ENCODE measurements at places on chromosomes 2 and 18.

- DNase-seq: no peak
These were observed 41.8 kb upstream of the PDK1 start for GRCh38 chr2:172513935-172514586.

DNA sequence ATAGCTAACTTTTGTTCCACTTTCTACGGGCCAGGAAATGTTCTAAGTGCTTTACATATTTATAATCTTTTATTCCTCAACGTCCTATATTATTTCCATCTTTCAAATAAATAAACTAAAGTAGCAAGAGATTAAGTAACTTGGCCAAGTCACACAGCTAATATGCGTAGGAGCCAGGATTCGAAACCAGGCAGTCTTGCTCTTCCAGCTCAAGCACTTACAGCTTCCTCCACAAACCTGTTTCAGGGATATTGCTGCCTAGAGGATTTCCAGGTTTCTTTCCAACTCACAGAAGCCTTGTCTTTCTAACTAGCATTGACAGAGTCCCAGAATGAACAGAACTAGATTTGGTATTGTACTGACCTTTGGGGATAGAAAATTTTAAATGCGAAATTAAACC lies 102.5 kb downstream of the FIGN start:
- DNase-seq: no peak

- no peak for DNase-seq
These were observed 603.6 kb downstream of the FBXO15 start for GRCh38 chr18:73544032-73544431.

DNA sequence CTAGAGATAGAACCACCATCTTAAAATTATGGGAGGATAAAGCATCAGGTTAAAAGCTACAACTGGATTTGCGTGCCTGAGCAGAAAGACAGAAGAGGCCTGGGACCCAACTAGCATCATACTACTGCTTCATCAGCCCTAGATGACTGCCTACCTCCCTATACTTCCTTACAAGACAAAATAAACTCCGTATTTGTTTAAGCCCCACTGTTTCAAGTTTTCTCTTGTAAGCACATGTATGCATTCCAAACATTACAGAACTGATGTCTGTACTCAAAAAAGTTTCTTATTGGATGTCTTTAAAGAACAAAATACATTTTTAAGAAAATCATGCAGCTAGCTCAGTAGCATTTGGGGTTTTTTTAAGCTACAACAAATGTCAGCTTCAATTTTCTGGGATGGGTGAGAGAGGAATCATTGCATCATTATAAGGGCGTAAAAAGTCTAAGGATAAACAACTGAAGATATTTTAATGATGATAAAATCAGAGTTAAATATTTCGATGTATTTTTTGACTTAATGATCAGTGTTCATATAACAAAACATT lies 213.1 kb downstream of the EXOC6B start:
- no peak for DNase-seq

DNA sequence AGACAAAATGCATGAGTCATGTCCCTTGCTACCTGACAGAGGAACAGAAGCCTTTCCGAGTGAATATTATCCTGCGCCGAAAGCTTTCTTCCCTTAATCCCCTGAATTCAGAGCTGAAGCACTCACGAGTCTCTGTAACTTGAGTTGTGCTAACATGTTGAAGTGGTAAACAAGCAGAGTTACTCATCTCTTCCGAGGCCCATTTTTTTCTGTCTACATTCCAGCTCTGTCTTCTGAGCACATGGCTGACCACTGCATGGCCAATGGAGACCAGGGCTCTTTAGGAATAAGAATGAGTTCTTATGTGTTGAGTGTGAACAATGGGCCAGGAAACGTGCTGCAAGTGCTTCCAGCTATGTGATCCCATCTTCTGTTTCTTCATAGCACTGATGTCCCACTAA lies 73.1 kb upstream of the PID1 start:
- peak; percentile 42 for DNase-seq

DNA sequence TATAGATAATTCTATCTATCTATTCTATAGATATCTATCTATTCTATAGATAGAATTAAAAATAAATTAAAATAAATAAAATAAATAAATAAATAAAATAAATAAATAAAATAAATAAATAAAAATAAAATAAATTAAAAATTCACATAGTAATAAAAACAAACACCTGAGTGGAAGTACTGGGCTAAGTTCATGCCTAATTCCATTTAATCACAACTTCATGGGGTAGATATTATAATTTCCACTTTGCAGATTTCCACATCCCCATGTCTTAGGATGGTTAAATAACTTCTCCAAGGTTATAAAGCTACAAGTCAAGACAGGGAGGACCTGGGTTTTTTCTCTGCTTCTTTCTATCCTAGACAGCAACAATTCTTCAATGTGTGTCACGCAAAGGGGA lies 261.4 kb upstream of the MEX3C start:
- DNase-seq: no peak

All from fibroblast of skin of right quadriceps (primary cell).